ENCODE measurements at places on chromosomes 3 and 15.

GRCh38 chr3:109853077-109853731 lies 515.9 kb upstream of the DPPA4 start:
- DNase-seq: no peak

- DNase-seq: peak; percentile 64
Observed at GRCh38 chr3:168088106-168088720, 7.5 kb downstream of the GOLIM4 start.

GRCh38 chr3:129592381-129593131 lies 13.9 kb downstream of the PLXND1 start:
- peak; percentile 92 for DNase-seq

DNA sequence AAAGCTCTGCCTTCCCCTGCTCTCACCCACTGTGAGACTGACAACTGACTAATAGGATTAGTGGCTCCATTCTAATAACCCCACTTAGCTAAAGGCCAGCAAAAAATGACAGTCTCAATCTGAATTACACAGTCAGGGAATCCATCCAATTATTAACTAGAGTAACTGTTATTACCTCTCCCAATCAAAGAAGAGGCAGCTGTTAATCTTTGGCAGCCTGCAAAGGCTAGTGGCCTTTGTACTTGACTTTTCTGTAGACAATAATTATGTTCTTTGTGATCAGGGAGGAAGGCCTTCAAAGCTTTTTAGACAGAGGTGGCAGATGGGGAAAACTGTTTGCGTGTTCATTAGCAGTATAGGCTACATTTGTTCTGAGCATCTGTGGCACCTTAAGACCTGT lies 177.7 kb downstream of the ISL2 start:
- no peak for DNase-seq

GRCh38 chr3:182925330-182925943 lies 54.9 kb downstream of the DCUN1D1 start:
- DNase-seq: peak; percentile 33

DNA sequence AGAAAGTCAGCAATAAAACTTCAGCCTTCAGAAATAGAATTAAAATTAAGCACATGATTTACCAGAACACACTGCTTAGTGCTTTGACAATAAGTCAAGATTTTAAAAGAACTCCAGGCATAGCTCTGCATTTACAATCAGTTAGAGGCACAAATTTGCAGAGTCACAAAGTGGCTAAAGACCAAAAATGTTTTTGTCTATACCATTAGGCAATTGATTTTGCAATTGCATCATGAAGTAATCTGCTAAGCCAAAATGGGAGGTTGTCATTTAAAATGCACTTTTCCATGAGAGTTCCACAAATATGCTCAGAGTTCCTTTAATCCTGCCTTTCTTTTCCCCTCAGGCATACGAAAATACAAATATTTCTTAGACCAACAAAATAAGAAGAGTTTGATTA lies 10.1 kb upstream of the DCP1A start:
- peak; percentile 56 for DNase-seq

GRCh38 chr3:12198301-12198700 lies 39.6 kb upstream of the TIMP4 start:
- DNase-seq: no peak

- DNase-seq: no peak
Observed at GRCh38 chr15:76809412-76810103, 95.6 kb downstream of the SCAPER start.

DNA sequence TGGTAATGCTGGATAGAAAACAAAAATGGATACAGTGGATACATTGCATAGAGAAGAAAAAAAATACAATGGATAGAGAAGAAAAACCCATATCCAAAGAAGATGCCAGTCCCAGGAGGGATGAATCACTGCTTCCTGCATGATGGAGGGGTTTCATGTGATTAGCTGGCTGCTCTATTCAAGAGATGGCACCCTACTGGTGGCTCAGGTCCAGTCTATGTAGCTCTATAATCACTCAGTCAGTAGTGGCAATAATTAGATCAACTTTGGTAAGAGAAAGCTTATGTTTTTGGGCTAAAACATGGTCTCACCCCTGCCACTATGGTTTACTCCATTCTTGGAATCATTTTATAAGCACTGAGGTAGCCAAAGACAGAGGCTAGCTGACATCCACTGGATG lies 33.7 kb upstream of the NOX5 start:
- peak; percentile 5 for DNase-seq

GRCh38 chr3:67866571-67866970 lies 212.2 kb upstream of the SUCLG2 start:
- DNase-seq: no peak

GRCh38 chr15:77723756-77724155 lies 91.0 kb upstream of the LINGO1 start:
- DNase-seq: no peak

DNA sequence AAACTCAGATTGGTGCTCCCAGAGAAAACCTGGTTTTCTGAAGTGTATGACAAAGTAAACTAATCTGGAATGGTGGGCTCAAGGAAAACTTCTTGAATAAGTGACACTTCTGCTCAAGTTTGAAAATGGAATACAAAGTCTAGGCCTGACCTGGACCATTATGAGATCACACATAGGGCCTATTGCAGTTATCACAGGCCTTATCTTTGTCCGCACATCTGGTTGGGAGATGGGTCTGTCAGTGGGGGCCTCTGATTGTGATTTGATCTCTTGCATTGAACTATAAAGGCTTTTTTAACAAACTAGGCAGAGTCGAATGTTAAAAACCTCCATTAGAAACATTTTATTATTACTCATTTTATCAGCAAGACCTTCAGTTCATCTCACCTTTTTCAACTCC lies 405.6 kb downstream of the PTPRG start:
- DNase-seq: no peak

- no peak for DNase-seq
Observed at GRCh38 chr3:158771577-158771976, 30.3 kb upstream of the MFSD1 start.

GRCh38 chr3:124557-125179 lies 71.9 kb upstream of the CHL1 start:
- DNase-seq: no peak

GRCh38 chr3:195914648-195915473 lies 6.5 kb upstream of the TNK2 start:
- peak; percentile 91 for DNase-seq

DNA sequence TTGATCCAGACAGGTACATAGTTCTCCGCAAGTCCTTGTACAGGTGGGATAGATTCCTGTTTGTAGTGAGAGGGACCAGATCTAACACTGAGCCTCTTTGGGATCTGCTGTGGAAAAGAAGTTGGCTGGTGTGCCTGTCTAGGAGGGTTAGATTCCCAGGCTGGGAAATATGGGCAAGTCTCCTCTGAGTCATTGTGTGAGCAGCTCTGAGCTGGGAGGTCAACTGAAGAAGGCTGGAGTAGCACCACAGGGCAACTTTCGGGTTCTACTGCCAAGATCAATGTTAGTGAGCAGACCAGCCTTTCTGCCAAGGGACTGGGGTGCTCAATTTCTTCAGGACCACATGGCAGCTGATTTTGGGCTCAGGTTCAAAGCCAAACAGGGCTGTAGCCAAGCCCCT lies 33.4 kb downstream of the CLDN1 start:
- DNase-seq: no peak

GRCh38 chr3:168613151-168613550 lies 517.4 kb upstream of the GOLIM4 start:
- DNase-seq: no peak

- DNase-seq: peak; percentile 93
Observed at GRCh38 chr15:77083381-77084160, 12.7 kb upstream of the TSPAN3 start.

GRCh38 chr15:40879609-40880008 lies 5.6 kb upstream of the RHOV start:
- DNase-seq: no peak

DNA sequence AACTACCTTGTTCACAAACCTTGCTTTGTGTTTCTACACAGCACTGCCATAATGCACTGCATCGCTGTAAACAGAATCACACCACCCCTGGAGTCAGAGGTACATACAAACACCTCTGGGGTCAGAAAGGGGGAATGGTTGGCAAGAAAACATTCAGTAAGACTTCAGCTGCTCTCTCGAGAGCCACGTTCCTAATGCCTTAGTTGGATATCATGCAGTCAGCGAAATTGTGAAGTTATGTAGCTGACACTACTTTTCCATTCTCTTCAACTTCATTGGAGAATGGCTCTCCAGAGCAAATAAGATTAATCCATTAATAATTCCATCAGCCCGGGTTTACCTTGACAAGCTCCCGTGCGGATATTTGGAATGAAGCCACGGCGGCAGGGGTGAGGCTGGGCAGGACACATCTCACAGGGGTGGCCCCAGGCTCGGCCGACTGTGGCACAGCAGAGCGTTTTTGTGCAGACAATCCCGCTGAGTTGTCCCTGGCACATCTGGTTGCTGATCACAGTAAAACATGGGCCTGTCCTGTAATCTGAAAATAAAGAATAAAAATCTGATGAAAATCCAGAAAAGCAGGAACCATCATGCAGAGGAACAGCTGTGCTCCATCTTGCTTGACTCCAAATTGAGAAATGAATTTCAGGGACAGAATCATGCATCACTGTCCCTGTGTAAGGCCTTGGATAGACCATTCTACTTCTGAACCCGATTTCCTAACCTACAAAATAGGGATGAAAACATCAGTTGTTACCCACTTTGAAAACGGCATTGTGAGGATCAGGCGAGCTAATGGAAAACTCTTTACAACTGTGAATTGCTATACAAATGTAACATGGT lies 108.0 kb downstream of the FBN1 start:
- DNase-seq: no peak
